Mesothelial cell of epicardium (in vitro differentiated cells): ENCODE measurements at places on chromosomes 7 and 10.

GRCh38 chr10:80204677-80205476 lies 460 bp downstream of the ANXA11 start:
- peak; percentile 61 for DNase-seq

- DNase-seq, result no peak
Observed at GRCh38 chr7:107530751-107531150, 33.0 kb downstream of the COG5 start.

- no peak for DNase-seq
Observed at GRCh38 chr7:25944777-25945515, 207.1 kb upstream of the NFE2L3 start.

GRCh38 chr10:79224263-79224949 lies 122.9 kb upstream of the PPIF start:
- DNase-seq, result no peak

DNA sequence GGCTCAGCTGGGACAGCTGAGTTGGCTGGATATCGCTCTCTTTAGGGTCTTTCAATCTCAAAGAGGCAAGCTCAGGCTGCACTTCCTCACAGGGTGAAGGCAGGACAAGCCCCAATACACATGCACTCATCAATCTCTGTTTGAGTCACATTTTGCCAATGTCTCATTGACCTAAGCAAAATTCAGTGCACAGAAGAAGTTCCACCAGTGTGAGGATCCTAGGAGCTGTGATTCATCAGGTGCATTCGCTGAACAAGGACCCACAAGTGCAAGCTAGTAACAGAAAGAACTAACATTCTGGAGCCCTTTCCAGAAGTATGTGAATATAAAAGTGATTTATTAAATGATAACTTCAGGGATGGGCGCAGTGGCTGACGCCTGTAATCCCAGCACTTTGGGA lies 477.2 kb downstream of the GPAM start:
- DNase-seq, result no peak

DNA sequence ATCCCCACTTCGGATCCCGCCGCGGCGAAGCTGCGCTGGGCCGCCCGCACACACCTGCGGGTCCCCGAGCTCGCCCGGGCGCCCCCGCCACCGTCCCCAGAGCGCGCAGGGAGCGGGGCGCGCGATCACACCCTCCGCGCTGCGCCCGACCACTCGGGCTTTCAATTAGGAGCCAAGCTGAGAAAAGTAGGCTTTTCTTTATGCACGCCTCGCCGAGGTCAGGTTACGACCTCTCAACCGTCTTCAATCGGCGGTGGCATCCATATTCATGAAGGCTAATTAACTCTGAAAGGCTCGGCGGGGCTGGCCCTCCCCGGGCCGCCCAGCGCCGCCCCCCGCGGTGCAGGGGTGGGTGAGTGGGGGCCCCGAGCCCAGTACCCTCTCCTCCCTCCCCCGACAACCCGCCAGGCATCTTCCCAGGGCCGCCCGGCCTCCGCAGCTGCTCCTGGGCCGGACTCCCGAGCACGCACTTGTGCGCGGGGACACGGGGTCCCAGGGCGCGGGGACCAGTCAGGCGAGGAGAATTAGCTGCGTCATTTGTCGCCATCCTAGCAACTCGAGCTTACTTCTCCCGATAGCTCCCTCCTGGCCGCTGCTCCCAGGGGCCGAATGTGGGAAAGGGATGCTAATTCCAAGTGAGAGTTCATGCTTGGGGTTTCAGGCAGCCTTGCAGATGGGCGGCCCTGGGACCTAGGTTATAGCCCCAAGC lies 155.5 kb upstream of the LYZL2 start:
- peak; percentile 66 for DNase-seq

DNA sequence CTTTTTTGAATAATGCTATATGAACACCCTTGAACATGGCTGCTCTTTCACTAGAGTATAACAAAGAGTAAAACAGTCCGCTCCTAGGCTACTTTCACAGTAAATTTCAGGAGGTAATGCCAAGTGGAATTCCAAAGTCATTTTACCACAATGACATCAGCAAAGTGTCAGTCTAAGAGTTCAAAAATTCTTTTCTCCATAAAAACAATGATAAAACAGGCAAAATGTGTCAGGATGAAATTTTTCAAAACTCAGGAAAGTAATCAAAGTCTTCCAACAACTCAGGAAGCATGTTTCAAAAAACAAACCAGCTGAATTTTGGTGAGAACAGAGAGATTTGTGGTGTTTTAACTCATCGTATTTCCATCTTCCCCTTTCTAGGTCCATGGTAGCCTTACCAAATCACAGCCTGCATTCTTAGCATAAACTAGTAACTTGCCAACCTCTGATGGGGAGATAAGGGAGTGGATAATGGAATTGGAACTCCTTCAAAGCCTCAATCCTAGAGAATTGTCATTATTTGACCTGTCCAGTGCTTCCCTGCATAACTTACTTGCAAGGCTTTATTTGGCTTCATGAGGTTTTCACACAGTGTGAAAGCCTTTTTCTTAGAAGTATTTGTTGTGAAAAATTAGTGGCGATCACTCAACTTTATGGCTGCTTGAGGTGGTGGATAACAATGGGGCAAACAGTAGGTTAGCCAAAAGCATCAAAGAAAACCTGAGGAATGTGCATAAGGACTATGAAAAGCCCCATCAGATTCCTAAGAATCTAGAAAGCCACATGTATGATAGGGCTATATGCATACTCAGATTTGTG lies 302.7 kb downstream of the HDAC9 start:
- no peak for DNase-seq

DNA sequence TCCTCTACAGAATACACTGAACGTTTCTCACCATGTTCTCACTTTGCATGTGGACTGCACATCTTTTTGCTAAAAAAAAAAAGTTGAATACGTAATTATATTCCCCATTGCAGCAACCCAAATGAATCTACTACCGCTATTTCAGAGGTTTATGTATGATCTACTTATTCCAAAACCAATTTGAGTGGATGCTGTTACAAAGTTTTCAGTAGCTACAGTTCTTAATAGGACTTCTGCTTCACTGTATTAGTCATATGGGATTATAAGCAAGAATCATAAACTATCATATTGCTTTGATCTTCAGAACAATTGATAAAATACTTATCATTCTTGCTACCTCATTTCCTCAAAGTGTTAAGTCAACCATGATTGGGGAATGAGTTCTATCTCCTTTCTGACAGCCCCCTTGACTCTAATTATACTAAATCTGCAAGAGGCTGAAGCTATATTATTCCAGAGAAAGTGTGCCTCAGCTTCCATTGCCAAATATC lies 257.0 kb downstream of the PARD3 start:
- DNase-seq, result no peak

- no peak for DNase-seq
Observed at GRCh38 chr7:129643550-129644170, 32.1 kb downstream of the NRF1 start.
